Hair follicular keratinocyte (primary cell): ENCODE measurements at places on chromosomes 6 and 20. TPM values are rescaled to one million over a fixed set of nuclear protein-coding genes. Genes with fewer than 3 reads are reported as not detected.

The GPR63 gene
- 1.4 and 1.7 TPM in 2 replicates for total RNA-seq

The FAM217A gene
- total RNA-seq, result not detected in 2 replicates

The CCDC167 gene
- 61.3 and 65.6 TPM in 2 replicates for total RNA-seq

The TMC2 gene
- total RNA-seq, result not detected in 2 replicates

The CYP21A2 gene
- not detected in 2 replicates for total RNA-seq

The SLC22A16 gene
- total RNA-seq, result not detected in 2 replicates

The ADISSP gene
- 51.3 and 95.2 TPM in 2 replicates for total RNA-seq

The FGD2 gene
- total RNA-seq, result 0.23 TPM in 1 of 2 replicates, not detected in the other

The DEF6 gene
- 41.9 and 52.8 TPM in 2 replicates for total RNA-seq

The ADAM33 gene
- 0.04 TPM in 1 of 2 replicates, not detected in the other for total RNA-seq

The COL9A3 gene
- 6.2 and 6.9 TPM in 2 replicates for total RNA-seq

The IMPG1 gene
- not detected in 2 replicates for total RNA-seq

The KIF25 gene
- total RNA-seq, result not detected in 2 replicates

The POPDC3 gene
- total RNA-seq, result 13.8 and 20.1 TPM in 2 replicates

The TPX2 gene
- total RNA-seq, result 36.5 and 95.4 TPM in 2 replicates

The CD109 gene
- total RNA-seq, result 23.0 and 36.8 TPM in 2 replicates

The TRIM10 gene
- total RNA-seq, result not detected in 2 replicates

The FNDC1 gene
- 0.08 TPM in 1 of 2 replicates, not detected in the other for total RNA-seq

The EMILIN3 gene
- 0.04 TPM in 1 of 2 replicates, not detected in the other for total RNA-seq

The RAET1L gene
- total RNA-seq, result 0.78 and 1.1 TPM in 2 replicates

The LRFN2 gene
- 0.04 TPM in 1 of 2 replicates, not detected in the other for total RNA-seq

The EDN3 gene
- not detected in 2 replicates for total RNA-seq

The TP53TG5 gene
- not detected in 2 replicates for total RNA-seq

The CLVS2 gene
- total RNA-seq, result not detected in 2 replicates

The RIN2 gene
- total RNA-seq, result 47.8 and 61.5 TPM in 2 replicates

The NUP153 gene
- 21.5 and 24.6 TPM in 2 replicates for total RNA-seq

The MAS1 gene
- total RNA-seq, result not detected in 2 replicates

The CST7 gene
- not detected in 2 replicates for total RNA-seq

The CST2 gene
- total RNA-seq, result not detected in 2 replicates

The EYS gene
- 0.16 and 0.27 TPM in 2 replicates for total RNA-seq

The TFAP2A gene
- total RNA-seq, result 28.4 and 29.2 TPM in 2 replicates

The ZNF334 gene
- total RNA-seq, result 1.1 and 2.7 TPM in 2 replicates

The APOBEC2 gene
- not detected in 2 replicates for total RNA-seq

The GHRH gene
- total RNA-seq, result not detected in 2 replicates

The HLA-DRB5 gene
- not detected in 2 replicates for total RNA-seq

The ZNF831 gene
- not detected in 2 replicates for total RNA-seq

The TNXB gene
- 0.23 and 0.30 TPM in 2 replicates for total RNA-seq

The METTL24 gene
- total RNA-seq, result not detected in 2 replicates

The HSPA12B gene
- total RNA-seq, result not detected in 2 replicates

The LAMP5 gene
- not detected in 2 replicates for total RNA-seq

The GPX5 gene
- total RNA-seq, result not detected in 2 replicates

The BEND3 gene
- total RNA-seq, result 3.2 and 4.2 TPM in 2 replicates

The KCNK15 gene
- under 0.01 TPM in 1 of 2 replicates, not detected in the other for total RNA-seq
